ENCODE measurements at places on chromosomes 12 and 14.

GRCh38 chr14:93186466-93186865 lies 1.3 kb downstream of the LYSET start:
- DNase-seq: no peak

DNA sequence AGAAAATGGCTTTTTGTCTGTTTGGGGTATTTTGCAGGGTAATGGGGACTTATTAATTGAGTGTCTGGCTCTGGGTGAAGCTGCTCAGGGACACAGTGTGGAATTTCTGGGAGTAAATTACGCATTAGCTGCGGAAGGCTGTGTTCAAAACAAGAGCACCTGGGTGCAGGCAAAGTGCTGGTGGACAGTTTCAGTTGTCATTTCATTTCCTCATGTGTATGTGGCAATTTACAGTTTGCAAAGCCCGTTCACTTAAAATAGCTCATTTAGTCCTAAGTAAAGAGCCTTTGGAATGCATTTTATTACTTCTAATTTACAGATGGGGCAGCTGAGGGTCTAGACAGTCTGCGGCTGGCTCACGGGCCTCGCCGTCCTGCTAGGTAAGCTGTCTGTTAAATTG lies 546.8 kb downstream of the BCL11B start:
- no peak for DNase-seq

DNA sequence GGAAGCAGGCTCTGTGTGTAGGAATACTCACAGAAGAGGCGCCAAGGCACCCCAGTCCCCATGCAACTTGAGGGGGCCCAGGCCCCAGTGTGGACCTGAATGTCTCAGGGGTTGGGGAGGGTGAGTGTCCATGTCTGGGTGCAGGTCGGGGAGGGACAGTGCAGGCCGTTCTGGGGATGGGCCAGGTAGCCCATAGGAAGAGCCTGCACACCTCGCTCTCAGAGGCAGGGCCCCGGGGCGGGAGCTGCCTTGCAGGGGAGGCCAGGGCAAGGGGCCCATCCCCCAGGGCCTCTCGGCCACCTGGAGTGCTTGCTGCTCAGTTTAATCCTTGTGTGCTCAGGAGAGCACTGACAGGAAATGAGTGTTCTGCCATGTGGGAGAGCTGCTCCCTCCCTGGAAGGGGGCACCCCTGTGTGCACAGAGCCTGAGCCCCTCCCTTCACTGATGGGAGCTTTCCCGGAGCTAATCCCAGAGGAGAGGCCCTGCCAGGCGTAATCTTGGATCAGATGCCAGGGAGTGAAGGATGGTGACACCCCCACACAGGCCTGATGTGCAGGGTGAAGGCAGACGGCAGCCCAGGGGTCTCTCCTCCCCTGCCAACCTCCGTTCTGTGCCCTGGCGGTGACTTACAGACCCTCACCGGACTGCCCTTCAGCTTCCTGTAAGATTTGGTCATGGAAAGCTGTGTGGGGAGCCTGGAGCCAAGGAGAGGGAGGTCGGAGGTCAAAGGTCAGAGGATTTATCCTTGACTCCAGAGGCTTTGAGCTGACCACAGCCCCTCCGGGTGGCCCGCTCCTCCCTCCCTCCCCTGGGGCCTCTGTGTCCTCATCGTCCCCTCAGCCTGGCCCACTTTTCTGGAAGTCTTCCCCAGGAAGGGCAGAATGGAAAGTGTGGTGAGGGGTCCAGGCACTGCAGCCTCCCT lies 24.4 kb upstream of the FBRSL1 start:
- no peak for DNase-seq

DNA sequence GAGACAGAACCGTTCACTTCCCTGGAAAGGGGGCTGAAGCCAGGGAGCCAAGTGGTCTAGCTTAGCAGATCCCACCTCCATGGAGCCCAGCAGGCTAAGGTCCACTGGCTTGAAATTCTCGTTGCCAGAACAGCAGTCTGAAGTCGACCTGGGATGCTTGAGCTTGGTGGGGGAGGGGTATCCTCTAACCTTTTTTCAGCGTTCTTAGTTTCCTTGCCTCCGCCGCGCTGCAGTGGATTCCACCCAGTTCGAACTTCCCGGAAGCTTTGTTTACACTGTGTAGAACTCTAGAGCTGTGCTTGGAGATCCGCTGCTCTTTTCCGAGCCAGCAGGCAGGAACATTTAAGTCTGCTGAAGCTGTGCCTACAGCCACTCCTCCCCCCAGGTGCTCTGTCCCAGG lies 45.2 kb upstream of the FKBP4 start:
- DNase-seq: no peak

- DNase-seq: no peak
Observed at GRCh38 chr12:1474574-1475153, 119.7 kb downstream of the FBXL14 start.

DNA sequence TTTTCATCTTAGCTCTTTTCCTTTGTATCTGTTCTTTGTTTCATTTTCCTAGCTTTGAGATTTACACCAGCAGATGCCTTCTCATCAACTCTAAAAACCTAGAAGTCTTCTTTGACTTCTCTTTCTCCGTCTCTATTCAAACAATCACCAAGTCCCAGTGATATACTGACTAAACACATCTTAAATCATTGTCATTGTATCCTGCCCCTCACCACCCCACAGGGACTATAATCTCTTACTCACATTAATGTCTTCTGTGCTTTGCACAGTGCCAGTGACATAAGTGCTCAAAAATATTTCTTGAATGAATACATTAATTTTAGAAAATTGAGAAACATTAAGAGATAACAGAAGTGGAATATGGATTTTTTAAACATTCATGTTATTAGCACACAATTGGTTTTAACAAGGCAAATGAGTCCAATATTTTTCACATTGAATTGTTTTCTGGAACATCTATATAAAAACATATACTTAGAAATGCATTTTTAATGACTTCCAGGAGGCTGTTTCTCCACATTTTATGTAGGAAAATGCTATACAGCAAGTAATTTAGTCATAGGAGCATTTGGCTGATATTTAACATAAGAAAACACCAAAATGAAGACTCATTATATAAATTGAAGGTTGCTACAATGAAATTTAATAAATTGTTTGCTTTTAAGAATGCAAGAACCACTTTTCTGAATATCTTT lies 472.8 kb upstream of the PRICKLE1 start:
- DNase-seq: no peak

DNA sequence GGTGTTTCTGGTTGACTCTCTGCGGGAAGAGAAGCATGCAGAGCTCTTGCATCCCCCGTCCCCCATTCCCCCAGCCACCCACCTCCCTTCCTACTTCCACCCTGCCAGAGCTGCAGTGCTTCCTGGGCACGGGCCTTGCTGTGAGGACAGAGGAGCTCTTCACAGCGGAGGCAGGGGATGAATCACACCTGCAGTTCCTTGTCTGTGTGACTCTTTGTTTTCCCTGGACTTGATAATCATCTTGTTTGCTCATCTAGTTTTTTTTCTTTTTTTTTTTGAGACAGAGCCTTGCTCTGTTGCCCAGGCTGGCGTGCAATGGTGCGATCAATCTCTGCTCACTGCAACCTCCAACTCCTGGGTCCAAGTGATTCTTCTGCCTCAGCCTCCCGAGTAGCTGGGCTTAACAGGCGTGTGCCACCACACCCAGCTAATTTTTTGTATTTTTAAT lies 27.8 kb downstream of the ANKRD9 start:
- no peak for DNase-seq

DNA sequence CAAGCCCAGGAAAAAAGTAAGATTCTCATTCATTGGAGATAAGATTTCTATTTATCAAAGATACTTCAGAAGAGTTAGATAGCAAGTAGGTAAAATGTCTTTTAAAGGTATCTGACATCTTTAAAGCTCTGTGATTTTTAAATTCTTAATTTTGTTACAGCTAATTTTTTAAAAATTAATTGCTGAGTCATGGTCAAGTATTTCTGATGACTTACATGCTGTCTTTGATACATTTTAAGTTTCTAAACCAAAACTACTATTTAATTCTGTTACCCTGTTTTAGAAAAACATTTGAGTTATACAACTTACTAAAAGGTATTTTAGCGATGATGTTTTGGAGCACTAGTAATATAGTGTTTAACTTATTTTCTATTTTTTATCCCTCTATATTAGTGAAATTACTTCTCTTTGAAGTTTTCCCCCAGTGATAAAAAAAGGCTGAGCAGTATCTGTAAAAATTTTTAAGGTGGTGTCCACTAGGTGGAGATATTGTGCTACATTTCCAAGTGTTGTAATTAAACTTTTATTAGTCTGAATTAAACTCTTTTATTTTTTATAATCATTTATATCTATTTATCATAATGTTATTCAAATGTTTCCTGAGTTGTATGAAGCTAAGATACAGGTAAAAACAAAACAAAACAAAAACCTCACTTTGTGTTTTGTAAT lies 11.5 kb downstream of the ALG10 start:
- no peak for DNase-seq

DNA sequence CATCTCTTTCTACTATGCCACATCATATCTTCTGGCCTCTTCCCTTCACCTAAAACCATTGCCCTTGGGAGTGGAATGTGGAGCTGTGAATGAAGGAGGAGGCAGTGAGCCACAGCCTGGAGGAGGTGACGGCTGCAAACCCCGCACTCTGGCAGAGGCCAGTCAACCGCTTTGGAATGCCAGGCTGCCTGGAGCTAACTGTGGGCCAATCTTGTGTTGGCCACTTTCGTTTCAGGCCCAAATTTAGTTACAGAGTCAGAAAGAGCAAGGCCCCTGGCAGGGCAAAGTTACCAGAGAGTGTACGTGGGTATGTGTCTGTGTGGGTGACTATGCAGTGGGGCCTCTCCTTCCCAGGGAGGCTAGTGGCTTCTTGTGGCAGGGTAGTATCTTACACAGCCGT lies 40.1 kb downstream of the CACNA1C start:
- no peak for DNase-seq

- no peak for DNase-seq
Observed at GRCh38 chr14:103199124-103199523, 75.9 kb downstream of the TNFAIP2 start.

DNA sequence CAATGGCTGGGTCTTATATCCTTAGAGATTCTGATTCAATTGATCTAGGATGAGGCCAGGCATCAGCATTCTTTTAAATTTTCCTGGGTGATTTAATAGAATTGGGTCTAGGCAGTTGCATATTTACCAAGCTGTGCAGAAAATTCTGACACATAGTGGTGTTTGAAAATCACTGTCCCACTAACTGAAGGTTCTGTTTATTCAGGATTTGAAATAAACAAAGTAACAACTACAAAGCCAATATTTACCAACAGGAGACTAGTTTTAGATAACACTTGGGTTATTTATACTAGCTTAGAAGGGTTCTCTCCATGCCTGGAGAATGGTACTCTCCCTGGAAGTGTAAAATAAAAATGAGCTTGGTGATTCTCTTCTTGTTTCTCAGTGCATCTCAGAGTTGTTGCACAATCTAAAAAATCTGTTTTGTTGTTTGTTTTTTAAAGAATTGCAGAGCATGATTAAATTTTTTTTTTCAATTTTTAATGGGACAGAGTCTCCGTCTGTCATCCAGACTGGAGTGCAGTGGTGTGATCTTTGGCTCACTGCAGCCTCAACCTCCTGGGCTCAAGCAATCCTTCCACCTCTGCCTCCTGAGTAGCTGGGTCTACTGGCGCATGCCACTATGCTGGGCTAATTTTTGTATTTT lies 16.9 kb downstream of the BEST3 start:
- no peak for DNase-seq

DNA sequence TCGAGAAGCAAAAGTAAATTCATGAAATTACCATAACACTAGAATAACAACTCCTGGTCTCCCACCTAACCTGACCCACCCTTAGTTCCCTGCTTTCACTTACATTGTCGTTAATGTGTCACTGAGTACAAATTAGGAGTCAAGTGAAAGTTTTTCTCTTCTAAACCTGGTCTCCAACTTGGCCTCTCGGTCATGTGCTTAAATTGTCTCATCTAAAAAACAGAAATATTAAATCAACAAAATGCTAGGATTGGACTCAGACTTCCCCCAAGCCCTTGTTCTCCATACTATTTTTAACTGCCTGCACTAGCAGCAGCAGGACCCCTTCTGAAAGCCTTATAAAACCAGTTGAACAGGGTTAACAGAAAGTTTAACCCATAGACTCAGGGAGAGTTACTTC lies 1.8 kb upstream of the BTG1 start:
- DNase-seq: no peak

GRCh38 chr12:82130762-82131161 lies 227.4 kb downstream of the CCDC59 start:
- DNase-seq: no peak

DNA sequence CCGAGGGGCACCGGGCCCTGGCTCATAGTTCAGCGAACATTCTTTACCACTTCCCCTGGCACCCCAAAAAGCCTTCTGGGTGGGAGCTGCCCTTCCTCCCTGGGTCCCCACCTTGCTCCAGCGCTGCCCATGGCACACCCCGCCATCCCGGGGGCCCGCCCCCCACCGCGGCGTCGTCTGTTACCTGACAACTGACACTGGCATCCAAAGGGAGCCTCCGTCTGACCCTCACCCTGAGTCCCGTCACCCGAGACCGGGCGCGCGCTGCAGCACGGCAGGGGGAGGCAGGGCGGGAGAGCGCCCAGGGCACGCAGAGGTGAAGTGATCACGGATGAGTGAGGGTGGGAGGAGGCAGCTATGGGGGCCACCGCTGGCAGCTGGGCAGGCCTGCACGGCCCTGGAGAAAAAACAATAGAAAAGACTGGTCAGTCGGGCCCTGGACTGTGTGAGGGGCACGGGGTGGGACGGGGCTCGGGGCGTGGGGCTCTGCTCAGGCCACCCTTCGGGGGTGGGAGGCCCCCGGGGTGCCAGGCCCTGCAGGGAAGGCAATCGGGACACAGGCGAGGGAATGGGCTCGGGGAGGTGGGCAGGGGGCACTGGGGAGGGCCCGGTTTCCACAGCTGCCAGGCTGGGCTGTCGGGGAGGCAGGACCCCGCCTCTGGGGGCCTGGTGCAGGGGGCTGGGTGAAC lies 40.7 kb downstream of the BCL11B start:
- DNase-seq: no peak

GRCh38 chr12:765840-766239 lies 13.5 kb downstream of the WNK1 start:
- no peak for DNase-seq

DNA sequence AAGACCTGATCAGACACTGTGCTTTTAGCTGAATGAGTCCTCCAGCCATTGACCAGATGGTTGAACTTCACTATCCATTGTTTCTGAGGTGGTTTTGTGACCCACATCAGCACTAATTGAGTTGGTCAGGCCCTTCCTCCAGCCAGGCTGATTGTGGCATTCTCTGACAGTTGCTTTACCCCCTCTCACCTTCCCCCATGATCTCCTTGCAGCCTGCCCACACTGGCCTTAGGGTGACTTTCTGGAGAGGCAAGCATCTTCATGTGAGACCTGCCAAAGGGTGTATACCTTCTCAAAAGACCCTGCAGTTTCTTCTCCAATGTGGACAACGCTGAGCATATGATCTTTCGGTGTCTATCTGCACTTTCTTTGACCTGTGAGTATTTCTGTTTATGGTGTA lies 83.9 kb downstream of the GPATCH2L start:
- DNase-seq: no peak
